Thoracic aorta (tissue), 2 donors: ENCODE measurements at places on chromosomes 7 and 10.

DNA sequence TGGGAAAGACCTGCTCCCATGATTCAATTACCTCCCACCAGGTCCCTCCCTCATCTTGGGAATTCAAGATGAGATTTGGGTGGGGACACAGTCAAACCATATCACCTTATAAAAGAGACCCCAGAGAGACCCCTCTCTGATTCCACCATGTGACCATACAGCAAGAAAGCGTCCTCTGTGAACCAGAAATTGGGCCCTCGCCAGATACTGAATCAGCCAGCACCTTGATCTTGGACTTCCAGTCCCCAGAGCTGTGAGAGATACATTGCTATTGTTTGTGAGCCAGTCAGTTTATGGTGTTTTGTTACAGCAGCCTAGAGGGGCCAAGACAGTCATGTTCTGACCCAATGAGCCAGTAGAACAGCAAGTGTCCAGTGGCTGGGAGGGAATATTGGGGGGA is 232.6 kb downstream of the PAXIP1 start:
- no peak for DNase-seq

- no peak for DNase-seq
Observed at GRCh38 chr7:36278069-36278619, 111.5 kb upstream of the ANLN start.

DNA sequence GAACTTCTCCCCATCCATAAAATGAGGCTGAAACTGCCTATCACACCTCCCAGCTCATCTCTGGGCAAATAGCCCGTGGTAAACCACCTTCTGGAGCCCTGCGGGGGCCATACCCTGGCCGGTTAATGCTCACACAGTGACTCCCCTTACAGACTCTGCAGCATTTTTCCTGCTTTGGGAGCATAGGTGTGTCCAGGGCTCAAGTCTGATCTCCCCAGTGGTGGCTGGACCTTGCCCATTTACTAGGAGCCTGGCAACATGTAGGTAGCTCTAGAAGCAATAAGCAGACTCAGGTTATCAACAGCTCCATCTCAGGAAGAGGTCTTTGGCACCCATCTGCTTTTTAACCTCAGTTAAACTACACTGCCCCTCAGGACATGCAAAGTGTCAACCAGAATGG is 5.5 kb upstream of the CDHR1 start:
- no peak for DNase-seq

- no peak for DNase-seq
Observed at GRCh38 chr10:12757351-12757750, 244.2 kb downstream of the CCDC3 start.

- DNase-seq: peak; percentile 48
Observed at GRCh38 chr7:32937344-32938174, 19.7 kb upstream of the FKBP9 start.

- no peak for DNase-seq
Observed at GRCh38 chr10:89679986-89680385, 21.4 kb upstream of the KIF20B start.

- no peak for DNase-seq
Observed at GRCh38 chr10:133150656-133151055, 9.4 kb upstream of the KNDC1 start.

GRCh38 chr7:45680776-45681175 is 106.6 kb downstream of the ADCY1 start:
- DNase-seq: no peak

DNA sequence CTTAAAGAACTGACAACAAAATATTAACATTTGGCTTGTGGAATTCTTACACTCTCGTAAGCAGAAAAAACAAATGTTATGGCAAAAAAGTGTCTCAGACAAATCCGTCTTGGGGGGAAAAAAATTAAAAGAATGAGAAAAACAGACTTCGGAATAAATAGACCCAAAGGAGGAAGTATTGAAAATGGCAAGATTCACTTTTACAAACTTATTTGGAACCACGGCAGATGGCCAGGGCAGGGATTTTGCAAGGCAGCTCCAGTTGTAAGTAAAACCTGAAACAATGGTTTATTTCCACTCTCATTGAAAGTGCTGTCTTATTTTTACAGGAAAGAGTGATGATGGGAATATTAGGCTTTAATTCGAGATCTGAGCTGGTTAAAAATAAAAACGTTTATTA is 1.5 kb upstream of the ZNF438 start:
- no peak for DNase-seq

DNA sequence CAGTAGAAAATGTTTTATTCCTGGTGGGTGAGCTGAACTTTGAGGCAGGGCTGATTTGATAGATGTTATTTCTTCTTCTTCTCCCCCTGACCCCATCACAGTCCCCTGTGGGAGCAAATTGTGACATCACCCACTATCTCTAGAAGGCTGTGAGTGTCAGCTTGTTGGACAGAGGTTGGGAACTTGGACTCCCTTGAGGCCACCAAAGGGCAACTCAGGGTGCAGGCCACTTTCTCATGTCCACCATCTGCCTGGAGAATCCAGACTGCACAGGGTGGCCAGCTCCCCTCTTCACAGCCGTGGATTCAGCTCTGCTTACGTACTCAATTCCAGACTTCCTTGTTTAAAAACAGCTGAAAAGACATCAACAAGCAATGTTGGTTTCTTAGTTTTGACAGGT is 103.0 kb downstream of the LRRC18 start:
- no peak for DNase-seq

DNA sequence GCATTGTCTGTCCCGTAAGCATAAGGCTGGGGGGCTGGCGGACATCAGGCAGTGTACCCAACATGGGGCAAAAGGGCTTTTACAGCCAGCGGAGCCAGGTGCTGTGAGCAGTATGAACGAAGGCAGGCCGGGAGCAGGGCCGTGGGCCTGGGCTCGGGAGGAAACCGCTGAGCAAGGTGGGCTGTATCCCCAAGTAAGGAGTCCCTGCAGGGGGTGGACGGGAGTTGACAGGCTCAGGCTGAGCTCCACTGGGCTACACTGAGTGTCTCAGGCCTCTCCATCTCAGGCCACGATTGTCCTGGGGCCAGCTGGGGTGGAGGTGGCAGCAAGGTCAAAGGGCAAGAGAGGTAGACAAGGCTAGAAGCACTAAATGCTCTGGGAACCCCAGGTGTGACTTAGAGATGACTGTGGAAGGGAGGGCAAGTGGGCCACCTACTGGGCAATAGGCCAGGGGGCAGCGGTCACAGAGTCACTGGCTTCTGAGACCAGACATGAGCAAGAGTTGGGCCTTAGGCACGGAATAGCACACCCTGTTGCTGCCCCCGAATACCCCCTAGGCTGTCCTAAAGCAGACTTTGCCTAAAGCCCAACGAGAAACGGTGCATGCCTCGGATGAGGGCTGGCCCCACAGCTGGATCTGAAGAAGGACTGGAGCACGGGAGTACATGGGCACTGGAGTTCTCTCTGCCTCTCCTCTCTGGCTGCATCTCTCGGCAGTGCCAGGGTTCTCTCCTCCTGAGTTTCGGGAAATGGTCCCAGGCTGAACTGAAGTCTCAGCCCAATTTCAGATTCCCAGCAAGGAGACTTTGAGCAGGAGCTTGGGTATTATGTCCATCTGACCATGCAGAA is 10.8 kb upstream of the RAMP3 start:
- DNase-seq: no peak

DNA sequence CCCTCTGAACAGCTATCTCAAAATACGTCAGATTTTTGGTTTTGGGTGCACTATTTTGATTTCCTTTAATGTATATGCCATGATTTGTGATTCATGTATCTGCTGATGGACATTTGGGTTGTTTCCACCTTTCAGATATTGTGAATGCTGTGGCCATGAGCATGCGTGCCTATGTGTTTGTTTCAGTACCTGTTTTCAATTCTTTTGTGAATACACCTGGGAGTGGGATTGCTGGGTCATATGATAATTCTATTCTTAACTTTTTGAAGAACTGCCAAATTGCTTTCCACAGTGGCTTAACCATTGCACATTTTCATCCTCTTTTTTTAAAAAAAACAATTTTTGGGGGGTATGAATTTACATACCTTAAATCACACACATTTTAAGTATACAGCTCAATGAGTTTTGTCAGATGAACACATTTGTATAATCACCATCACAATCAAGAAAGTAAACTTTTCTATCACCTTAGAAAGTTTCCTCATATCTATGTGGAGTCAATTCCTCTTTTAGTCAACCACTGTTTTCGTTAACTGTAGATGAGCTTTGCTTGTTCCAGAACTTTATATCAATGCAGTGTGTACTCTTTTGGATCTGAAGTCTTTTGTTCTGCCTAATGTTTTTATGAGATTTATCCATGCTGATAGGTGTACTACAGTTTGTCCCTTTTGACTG is 36.9 kb downstream of the CYP26A1 start:
- no peak for DNase-seq

- DNase-seq: no peak
Observed at GRCh38 chr10:102422545-102423129, 2.0 kb downstream of the FBXL15 start.

DNA sequence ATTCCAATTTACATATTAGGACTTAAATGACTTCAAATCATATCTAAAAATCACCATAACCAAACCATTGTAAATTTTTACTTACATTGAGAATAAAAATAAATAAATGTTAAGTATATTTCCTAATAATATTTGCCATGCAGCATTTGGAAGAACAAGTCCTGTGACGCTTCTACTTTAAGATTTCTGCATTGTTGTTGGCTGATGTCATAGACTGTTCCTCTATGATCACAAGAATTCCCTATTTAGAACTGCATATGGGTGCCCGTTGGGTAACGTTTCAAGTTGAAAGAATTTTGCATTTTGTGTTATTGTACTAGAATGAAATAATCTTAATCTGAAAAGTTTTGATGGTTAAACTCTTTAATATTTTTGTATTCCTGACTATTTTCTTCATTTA is 5.1 kb upstream of the ITGB1 start:
- DNase-seq: no peak

- no peak for DNase-seq
Observed at GRCh38 chr7:47290466-47290865, 291.4 kb downstream of the TNS3 start.

DNA sequence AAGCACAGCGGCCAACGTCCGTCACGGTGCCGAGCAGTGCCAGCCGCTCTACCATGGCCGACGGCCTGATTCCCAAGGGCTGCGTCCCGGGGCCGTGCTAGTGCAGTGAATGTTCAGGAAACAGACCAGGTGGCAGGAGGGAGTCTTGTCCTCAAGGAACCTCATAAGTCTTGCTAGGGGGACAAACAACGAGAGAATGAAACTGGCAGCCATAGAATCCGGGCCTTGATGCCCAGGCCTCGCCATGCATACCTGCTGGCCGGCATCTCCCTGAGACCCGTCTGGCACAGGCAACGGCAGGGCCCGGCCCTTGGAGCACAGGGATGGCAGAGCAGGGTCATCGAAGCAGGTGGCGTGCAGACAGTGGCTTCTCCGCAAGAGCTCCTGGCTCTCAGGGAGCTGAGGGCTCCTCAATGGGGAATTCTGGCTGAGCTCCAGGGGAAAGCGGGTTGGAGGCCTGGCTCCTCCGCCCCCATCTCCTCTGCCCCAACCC is 58.8 kb downstream of the DIP2C start:
- DNase-seq: no peak

DNA sequence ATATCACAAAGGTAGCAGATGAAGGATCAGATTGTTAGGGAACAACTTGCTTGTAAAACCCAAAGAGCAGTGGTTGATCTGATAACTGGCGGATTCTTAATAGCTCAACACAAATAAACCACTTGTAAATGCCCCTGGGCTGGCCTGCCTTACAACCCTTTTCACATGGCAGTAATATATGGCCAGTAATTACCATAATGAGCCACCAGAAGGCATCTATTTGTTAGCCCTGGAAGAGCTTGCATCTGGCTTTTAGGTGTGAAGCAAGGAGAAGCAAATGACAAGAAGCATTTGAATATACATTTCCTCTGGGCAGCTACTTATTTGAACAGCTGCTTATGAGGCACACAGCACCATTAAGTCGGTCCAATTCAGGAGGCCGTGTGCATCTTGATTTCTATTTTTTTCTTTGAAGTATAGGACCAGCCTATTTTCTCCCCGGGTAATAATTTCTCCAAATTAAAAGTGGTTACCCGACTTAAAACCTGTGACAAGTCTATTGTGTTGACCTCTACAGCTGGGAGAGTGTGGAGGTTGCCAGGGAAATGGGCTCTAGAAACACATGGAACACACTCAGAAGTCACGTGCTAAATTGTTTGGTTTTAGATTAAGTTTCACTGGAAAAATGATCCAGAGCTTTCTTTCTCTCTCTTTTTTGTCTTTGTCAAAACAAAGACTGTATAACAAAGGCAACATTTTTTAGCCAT is 113.4 kb downstream of the SEM1 start:
- DNase-seq: no peak

- no peak for DNase-seq
Observed at GRCh38 chr10:113550365-113550764, 2.5 kb upstream of the HABP2 start.

DNA sequence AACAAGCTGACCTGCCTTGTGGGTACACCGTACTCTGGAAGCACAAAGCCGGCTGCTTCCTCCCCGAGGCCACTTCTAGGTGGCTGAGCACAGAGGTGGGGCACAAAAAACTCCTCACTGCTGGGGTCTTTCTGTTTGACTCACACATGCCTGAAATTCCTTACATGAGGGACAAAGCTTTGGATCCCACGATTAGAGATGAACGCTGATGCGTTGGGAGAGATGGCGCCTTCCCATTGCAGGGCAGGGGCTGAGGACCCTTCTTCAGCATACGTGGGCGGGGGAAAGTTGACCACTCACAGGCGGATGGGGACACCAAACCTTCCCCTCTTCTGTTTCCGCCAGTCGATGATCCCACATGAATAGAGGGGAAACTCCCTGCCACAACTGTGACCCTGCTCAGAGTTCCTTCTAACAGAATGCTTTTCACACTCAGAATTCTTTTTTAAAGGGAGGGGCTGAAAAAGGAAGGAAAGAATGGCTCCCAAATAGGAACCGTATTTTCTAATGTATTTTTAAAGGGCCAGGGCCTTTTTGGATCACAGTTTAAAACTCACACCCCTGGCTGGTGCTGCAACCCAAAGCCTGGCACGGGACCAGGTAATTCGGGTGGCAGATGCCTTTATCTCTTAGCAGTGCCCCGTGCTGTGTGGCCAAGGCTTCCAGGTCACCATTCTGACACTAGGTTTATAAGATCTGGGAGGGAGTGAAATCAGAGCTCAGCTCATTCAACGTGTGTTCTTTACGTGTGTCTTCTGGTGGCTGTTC is 134.0 kb downstream of the PRKAG2 start:
- DNase-seq: no peak

DNA sequence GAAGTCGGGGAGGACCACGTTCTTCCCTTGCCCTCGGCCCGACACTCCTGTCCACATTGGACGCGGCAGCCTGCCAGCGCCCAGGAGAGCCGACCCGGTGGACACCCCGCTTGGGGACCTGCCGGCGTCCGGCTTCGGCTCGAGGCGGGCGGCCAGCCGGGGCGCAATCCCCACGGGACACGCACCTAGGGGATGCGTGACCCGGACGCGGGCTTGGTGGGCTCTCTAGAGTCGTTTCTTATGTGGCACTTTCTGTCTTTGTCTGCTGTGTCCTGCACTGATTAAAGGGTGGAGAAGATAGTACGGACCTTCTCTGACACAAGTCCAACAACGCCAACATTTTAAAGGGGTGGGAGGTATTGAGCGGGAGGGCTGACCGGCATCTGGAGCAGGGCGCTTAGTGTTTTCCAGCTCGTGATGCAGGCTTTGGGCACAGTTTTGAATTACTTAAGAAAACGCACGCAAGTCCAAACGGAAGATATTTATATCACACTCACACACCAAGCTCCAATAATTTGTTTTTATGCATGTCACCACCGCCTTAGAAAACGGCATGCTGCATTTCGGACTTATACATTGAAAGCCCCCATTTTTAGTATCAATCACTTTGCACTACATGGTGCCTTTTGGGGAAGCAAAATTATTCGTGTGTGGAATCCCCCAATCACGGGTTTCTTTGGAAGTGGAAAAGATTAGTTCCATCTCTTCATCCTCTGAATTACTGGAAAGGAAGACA is 3.9 kb upstream of the SPAG6 start:
- no peak for DNase-seq

- DNase-seq: no peak
Observed at GRCh38 chr10:62464308-62464707, 90.1 kb downstream of the ZNF365 start.
